H54 (cell line): ENCODE measurements at places on chromosomes 5 and 9.

DNA sequence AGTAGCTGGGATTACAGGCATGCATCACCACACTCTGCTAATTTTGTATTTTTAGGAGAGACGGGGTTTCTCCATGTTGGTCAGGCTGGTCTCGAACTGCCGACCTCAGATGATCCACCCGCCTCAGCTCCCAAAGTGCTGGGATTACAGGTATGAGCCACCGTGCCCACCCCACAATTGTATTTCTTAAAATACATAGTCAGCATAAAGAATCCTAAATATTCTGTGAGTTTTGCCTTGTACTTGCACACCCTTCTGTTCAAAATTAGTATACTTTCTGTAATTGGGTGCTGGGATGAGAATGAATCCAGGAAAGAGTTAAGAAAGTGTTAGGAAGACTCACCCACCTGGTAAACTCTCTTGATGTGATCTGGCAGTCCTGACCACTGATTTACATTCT is 101.3 kb downstream of the CAAP1 start:
- DNase-seq: no peak

DNA sequence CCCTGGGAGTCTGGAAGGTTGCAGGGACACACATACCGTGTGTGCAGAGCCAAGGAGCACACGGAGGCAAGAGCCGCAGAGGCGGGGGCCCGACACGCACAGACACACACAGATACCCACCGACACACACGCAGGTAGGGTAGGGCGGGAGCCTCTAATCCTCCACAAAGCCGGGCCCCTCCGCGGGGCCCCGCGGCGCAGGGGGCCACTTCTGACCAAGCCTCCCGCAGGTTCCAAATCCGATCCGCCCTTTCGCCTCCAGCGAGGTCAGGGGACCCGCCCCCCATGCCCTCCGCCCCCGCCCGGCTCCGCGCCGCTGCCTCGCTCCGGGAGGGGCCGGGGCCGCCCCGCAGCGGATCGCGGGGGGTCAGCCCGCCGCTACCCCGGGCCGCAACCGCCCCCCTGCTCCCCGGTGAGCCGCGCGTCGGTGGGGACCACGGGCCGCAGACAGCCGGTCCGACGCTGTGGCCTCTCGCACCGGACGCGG is 1.4 kb upstream of the LMX1B start:
- no peak for DNase-seq

DNA sequence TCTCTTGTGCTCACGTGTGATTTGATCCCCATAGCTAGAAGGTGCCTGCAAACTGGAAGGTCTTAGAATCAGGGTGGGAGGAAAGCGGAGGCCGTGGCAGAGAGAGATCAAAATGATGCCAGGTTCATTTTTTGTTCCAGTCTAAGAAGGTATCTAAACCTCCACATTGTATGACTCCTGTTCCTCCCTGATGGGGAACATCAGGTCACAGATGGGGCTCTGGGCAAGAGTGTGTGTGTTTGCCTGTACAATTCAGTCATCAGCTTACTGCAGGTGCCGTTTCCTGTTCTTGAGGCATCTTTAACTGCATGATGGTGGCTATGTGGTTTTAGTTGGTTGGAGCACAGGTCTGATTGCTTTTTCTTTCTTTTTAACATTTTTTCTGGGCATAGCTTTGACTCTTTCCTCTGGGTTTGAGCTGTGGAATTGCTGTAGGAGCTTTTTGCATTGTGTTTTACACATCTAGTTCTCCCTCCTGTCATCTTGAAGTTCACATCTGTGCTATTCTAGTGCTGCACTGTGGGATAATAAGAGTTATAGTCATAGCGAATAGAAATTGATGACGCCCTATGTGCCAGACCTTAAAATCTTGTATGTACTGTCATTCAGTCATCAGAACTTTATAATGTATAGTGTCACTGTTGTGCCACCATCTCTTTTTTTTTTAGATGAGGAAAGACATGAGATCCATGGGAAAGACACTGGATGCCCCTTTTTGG is 30.8 kb downstream of the ARHGAP26 start:
- DNase-seq: no peak

- peak; percentile 62 for DNase-seq
These were observed 485 bp upstream of the HABP4 start for GRCh38 chr9:96449523-96449844.

GRCh38 chr5:151156507-151157420 is 815 bp downstream of the ANXA6 start:
- no peak for DNase-seq

DNA sequence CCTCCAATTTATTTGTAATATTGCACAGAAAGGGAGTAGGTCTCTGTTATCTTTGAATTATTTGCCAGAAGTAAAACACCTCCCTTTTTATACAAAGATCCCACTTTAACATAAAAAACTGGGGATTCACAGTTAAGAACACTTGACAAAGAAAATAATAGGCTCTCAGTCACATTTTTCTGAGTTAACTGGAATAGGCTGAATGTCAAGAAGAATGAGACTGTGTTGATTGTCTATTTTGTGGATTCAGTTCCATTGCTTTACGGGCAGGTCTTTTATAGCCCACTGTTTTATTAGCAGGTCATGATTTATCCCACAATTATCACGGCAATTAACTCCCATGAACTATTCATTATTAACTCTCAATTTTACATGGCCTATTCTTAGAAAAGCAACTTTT is 427.4 kb downstream of the CTNND2 start:
- no peak for DNase-seq

GRCh38 chr9:32487981-32488380 is 38.0 kb downstream of the RIGI start:
- no peak for DNase-seq

GRCh38 chr9:137309368-137310188 is 7.5 kb upstream of the NRARP start:
- DNase-seq: no peak

GRCh38 chr5:177142778-177143177 is 9.2 kb downstream of the NSD1 start:
- DNase-seq: no peak

DNA sequence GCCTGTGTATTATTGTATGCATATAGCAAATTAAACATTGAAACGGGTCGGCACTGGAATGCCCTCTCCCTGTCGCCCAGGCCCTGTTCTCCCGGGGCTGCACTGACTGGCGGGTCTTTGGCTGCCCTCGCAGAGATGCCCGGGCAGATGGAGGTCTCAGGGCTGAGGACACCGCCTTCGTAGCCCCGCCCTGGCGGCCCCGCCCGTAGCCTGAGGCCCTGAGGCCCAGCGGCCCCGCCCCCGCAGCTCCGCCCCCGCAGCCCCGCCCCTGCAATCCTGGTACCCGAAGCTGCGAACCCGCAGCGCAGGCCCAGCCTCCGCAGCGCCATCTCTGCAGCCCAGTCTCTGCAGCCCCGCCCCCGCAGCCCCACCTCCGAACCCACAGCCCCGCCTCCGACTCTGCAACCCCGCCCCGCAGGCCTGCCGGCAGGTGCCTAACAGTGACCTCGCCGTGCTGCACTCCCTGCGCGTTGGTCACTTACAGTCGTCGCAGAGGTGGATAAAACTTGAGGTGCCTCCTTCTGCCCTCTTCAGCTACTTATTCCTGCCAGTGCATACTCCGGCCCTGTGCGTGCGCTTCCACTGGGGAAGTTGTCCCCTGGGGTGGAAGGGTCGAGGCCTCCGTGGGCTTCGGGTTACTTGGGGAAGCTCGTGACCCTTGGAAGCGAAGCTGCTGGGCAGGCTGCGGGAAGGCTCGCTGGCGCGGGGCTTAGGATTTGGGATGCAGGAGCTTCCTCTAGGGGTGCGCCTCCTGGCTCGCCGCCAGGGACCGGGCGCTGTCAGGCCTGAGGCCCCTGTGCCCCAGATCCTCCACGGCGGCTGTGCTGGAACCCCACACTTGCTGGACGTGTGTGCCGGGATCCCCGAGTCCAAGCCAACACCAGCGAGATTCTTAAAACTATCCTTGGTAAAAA is 72.3 kb downstream of the ICE1 start:
- no peak for DNase-seq

DNA sequence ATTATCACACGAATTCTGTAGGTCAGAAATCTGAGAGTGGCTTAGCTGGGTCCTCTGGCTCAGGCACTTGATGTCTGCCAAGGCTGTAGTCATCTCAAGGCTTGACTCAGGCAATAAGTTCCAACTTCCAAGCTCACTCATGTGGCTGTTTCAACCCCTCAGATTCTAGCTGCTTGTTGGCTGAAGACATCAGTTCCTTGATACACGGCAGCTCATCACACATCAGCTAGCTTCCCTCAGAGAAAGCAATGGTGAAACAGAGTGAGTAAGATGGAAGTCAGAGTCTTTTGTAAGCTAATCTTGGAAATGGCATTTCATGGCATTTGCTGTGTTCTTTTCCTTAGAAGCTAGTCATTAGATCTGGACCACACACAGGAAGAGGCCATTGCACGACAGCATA is 204.2 kb upstream of the PTGER4 start:
- DNase-seq: no peak

GRCh38 chr5:38433160-38433861 is 123.1 kb downstream of the LIFR start:
- DNase-seq: no peak

DNA sequence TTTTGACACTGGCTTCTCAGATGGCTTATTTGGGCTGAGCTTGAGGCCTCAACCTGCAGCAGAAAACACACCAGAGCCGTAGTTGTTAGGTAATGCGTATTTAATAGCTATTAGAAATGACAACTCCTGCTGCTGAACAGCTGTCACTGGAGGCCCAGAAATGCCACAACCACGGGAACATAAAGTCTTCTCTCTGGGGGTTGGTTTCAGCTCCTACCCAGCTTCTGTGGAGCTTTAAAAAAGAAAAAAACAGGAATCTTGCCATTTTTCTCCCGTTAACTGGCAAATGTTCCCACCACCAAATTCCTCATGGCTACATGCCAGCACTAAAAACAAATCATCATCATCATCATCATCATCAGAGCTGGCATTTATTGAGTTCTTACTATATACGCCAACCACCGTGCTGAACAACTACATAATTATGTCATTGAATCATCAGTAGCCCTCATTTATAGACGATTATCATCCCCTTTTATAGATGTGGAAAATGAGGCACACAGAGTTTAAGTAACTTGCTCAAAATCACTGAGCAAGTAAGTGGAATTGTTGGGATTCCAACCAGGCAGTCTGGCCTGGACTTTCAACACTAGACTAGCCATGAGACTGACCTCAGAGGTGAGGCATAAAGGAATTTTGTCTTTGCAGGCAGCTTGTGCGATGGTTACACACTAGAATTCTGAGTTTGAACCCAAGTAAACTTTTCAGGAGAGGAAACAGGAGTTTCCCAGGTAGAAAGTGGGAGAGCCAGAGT is 185.3 kb upstream of the WWC1 start:
- peak; percentile 30 for DNase-seq

GRCh38 chr9:90393365-90394152 is 249.1 kb downstream of the DIRAS2 start:
- no peak for DNase-seq
